Small intestine (tissue), 16 donors: ENCODE measurements at places on chromosomes 7 and 10.
A peak's percentile ranks its signal among the peaks of the same experiment; 100 is the strongest.

GRCh38 chr10:17273403-17273802 is 45.4 kb downstream of the VIM start:
- DNase-seq, result peak; percentile 5

GRCh38 chr10:89090756-89091445 is 100.3 kb downstream of the FAS start:
- DNase-seq, result no peak

DNA sequence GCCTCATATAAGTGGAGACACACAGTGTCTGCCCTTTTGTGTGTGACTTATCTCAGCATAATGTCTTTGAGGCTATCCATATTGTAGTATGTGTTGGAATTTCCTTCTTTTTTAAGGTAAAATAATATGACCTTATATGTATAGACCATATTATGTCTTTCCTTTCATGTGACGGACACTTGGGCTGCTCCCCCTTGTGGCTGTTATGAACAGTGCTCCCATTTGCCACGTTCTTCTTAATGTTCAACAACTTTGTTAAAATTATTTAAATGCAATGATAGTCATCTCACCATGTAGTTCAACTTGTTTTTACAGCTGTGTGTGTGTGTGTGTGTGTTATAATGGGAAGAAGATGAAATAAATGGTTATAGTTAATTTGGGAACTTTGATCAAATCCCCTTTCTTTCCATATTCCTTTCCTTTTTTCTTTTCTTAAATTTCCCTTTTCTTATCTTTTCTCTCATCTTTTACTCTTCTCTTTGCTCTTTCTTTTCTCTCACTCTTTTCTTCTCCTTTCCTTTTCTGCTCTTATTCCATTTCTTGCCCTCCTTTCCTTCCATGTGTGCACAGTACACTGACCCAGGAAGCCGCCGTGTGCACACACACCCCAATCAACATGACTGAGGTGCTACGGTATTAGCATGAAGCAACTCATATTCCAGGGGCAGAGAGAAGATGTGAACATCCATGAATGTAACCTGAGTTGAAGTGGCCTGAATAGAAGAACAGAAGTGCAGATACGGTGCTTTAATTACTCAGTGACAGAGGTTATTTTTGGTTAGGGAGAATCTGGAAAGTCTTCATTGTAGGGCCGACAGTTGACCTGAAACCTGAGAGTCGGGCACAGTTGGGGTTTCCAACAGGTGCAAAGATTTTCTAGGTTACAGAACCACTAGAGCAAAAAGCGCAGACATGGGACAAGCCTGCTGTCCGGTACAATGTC is 596.6 kb downstream of the SDK1 start:
- peak; percentile 59 for DNase-seq

GRCh38 chr7:107631588-107632491 is 28.8 kb upstream of the SLC26A4 start:
- DNase-seq, result no peak

DNA sequence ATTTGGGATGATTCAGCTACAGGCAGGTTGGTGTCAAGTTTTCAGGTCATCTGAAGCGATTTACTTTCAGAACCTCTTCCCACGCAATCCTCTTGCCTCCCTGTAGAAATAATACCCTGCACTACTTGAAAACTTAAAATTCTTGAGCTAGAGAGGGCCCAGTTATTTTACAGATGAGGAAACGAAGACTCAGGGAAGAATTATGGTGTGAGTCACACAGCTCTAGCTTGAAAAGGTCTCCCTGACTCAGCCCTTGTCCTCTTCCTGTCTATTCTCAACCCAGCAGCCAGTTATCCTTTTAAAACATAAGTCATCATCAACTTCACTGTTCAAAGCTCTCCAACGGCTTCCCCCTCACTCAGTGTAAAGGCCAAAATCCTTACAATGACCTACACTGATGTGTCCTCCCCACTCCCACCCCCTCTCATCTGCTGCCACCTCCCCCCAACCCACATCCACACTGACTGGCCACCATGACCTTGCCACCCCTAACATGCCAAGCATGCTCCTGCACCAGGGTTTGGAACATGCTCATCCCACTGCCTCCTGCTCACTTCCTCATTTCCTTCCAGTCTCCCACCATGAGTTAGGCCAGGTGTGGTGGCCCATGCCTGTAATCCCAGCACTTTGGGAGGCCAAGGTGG is 3.4 kb downstream of the DNMBP start:
- DNase-seq, result no peak

GRCh38 chr10:130230611-130231010 is 94.4 kb downstream of the GLRX3 start:
- DNase-seq, result no peak

DNA sequence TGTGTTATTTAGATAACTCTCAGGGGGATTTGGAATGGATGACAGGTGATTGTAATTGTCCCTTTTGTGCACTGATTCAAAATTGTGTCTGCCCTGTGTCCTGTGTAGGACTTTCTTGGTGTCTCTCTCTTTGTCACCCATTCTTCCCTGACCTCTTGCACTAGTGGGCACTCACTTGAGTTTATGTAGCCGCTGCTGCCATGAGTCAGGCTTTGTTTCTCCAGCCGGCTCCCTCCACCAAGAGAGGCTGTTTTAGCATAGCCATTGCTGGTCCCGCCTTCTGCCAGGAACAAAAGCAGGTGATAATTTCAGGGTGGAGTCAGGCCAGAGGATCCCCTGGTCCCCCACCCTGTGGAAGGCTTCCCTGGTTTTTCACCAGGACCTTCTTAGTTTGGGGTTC is 8.4 kb downstream of the COL17A1 start:
- no peak for DNase-seq

- DNase-seq, result no peak
Measured at GRCh38 chr10:104170610-104171254, 48.8 kb downstream of the SFR1 start.

DNA sequence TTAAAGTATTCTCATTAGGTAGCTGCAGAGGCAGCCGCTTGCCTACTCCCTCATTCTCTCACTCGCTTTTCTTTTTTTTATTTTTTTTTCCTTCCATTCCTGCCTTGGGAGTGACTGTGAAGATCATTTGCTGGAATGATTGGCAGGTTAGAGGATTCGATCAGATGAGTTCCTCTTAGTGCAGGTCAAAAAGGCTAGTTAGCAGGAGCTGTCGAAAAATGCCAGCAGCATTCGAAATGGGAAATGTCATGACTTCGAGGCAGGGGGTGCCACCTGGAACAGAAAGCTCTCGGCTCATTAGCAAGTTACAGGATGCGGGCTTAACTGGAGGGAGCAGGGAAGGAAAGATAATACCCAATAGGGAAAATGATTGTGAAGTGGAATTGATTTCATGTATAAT is 137.5 kb upstream of the FZD1 start:
- no peak for DNase-seq

DNA sequence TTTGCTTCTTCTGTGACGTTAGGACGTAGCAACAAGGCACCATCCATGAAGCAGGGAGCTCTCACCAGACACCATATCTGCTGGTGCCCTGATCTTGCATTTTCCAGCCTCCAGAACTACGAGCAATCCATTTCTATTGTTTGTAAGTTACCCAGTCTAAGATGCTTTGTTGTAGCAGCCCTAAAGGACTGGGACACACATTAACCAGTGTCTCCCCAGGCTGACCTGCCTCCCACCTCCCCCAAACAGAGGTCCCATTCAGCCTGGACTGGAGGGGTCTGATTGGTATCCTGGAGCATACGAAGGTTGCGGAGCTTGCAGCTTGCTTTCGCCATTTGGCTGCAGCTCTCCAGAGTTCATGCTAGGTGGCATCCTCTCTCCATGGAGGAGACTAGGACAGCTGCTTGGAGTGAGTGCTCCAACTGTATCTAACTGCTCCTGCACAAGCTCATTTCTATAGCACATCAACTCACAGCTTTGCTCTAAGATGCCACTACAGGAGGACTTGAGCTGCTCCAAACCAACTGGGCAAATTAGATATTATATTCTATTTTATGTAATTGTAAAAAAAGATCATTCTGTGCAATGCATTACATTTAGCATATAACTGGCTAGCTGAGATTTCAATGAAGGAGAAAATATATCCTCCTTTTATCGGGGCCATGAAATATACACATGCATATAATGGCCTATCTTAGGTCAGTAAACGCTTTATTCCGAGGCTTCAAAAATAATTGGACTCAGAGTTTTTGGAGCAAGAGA is 8.0 kb upstream of the GRK5 start:
- DNase-seq, result peak; percentile 79

DNA sequence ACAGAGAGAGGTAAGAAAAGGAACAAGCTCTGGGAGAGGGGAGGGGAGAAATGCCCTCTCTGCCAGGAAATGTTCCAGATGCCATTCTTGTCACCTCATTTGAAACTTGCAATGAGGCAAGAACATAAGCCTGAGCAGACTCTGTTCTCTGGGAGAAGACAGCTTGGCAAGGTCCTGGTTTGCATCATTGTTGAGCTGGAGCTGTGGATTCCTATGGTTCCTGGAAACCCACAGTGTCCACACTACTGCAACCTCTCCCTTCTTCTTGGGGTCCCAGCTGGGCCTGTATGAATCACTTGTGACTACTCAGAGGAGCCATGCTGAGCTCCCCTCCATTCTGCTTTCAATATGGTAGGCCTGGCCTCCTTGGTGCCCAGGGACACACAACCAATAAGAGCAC is 60.8 kb upstream of the HECTD2 start:
- no peak for DNase-seq

DNA sequence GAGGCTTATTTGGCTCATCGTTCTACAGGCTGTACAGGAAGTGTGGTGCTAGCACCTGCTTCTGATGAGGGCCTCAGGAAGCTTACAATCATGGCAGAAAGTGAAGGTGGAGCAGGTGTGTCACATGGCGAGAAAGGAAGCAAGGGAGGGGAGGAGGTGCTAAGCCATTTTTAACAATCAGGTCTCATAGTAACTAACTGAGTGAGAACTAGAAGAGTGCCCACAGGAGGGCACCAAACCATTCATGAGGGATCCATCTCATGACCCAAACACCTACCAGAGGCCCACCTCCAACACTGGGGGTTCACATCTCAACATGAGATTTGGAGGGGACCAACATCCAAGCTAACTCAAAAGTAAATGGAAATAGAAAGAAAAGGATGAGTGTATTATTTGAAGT is 78.1 kb downstream of the CXCL12 start:
- no peak for DNase-seq

DNA sequence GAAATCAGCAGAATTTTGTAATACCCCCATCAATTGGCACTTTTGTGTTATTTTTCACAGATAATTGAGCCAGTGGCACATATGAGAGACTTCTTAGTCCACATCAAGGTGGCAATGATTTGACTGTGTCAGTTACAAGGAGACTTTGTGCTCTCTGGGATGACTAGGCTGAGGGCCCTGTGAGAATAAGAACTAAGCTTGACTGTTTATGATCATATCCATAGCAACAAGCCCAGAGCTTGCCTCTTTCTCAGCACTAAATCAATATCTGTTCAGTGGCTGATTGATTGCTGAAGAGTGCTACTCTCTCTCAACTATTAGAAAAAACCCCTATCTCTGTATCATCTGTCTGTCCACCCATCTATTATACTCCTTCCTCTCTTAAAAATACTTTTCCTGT is 185.3 kb upstream of the PLPP4 start:
- peak; percentile 3 for DNase-seq

DNA sequence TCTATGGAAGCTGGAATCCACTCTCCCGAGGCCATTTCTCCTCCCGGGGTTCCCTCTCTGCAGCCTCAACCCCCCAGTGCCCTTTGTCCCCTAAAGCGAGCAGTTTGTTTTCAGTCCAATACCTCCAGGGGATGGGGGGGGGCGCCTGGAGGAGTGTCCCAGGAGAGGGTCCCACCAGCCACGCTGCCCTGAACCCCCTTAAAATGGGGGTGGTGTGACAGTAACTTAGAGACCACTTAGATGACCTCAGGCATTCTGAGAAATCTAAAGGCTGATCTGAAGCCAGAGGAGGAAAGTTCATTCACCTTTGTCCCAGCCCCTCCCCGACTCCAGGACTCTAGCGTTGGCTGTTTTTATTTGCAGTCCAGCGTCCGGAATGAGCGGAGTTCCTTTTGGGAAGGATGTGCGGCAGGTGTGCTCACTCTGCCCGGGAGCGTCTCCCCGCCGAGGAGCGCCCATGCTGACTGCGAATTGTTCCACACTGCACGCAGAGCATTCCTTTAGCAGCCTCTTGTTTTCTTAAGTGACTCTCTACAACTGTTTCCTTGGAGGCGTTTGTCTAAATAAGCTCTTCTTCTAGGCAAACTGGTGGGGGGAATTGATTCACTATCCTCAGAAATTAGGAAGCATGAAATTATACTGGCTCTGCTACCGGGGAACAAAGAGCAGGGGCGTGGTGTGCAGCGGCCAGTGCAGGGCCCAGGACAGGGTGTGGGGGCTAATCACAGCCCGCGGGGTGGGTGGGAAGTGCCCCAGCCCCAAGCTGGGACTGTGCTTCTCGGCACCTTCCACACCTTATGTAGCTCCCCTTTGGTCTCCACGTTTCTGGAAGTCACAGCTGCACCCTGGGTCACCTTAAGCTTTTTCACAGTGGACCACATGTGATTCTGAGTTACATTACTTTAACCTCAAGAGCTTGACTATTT is 46.3 kb downstream of the SYPL1 start:
- DNase-seq, result peak; percentile 49

DNA sequence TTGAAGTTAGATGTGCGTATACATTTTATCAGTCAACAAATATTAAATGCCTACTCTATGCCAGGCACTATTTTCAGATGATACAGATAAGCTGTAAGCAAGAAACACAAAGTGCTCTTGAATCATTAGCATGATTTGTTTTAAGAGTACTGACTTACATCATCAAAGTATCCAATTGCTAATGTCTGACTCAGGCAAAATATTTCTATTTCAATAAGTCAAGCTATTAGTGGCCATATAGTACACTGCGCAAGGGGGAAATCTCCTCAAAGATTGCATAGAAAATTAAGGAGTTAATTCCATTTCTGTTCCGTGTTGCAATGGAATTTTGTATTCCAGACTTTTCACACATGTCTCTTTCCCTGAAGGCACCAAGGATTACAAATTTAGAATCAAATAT is 46.1 kb upstream of the DNAJC1 start:
- no peak for DNase-seq

- DNase-seq, result no peak
Measured at GRCh38 chr7:105924945-105925344, 38.1 kb upstream of the CDHR3 start.

GRCh38 chr10:104032144-104032775 is 53.4 kb downstream of the COL17A1 start:
- DNase-seq, result no peak

- no peak for DNase-seq
Measured at GRCh38 chr7:96669812-96670211, 39.8 kb downstream of the SEM1 start.

DNA sequence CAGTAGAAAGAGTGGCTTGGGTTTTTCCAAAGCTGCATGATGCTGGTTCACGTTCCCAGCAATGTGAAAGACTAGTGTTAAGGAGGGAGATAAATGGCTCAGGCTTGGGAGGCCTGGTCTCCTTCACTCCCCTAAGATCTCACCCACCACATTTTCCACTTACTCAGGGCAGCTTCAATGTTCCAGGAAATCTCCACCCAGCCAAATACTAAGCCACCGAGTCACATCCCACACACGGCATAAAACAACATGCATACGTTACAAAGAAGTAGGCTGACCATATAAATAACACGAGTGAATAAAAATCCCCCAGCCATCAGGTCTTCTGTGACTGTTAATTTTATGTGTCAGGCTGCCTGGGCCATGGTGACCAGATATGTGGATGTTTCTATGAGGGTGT is 303.5 kb downstream of the SFMBT2 start:
- no peak for DNase-seq
